Left lobe of liver (tissue), 2 donors: ENCODE measurements at places on chromosomes 16 and 17. TPM values are rescaled to one million over a fixed set of nuclear protein-coding genes. Genes with fewer than 3 reads are reported as not detected.

- DNase-seq, result no peak
Measured at GRCh38 chr16:23863511-23864422, 28.0 kb downstream of the PRKCB start.

DNA sequence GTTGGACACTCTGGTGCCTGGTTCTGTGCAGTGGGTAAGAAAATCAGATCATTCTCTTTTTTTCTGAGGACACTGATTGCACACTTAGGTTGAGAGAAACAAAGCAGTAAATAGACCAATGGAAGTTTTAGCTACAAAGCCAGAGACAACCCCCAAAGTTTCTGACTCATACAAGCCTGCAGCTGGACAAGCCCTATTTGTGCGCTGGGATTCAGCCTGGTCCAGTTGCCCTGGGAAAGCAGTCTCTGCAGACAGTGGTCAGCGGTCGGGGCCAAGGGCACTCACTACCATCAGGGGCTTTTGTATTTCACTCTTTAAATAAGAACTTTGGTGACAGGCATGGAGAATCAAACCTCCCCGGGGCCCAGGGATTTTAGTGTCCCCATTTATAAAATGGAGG lies 6.0 kb upstream of the RHBDL3 start:
- DNase-seq, result no peak

Gene XAF1
- 27.2 TPM for total RNA-seq

DNA sequence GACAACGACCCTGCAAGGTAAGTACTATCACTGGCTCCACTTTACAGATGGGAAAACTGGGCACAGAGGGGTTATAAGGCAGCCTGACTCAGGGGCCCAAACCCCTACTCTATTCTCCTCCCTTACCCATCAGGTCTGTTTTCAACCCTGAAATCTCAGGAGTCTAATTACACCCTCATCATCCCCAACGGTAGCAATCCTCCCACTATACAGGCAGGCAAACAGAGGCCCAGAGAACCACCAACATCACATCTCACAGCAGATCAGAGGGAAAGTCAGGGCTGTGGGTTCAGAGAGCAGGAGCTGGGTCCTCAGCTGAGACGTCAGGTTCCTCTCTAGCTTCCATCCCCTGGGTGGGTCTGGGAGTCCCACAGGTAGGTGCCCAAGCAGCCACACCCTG lies 16.5 kb downstream of the JUP start:
- no peak for DNase-seq

DNA sequence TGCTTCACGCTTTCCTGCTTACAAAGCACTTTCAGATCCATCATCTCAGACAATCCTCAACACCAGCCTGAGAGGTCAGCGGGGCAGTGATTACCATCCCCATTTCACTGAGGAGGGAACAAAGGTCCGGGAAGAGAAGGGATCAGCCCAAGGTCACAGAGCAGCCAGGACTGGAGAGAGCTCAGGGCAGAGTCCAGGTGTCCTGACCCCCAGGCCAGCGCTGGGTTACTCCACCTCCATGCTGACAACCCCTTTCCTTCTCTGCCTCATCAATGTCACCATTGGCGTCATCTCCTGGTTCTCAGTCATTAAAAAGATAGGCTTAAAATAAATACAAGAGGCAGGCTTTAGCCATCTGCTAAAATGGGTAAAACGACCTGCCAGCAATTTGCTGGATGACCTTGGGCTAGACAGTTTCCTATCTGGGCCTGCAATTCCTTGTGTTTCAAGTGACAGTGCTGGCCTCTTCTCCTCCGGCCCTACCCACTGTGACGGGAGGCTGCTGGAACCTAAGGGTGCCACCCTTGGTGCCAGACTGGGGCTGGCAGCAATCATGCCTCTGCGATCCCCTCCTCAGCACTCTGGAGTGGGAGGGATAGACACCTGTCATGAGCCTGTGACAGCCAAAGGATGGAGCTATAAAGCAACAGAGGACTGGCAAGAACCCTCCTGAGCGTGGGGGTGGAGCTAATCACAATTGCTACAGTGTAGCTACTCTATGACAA lies 79.5 kb upstream of the CCL1 start:
- no peak for DNase-seq

DNA sequence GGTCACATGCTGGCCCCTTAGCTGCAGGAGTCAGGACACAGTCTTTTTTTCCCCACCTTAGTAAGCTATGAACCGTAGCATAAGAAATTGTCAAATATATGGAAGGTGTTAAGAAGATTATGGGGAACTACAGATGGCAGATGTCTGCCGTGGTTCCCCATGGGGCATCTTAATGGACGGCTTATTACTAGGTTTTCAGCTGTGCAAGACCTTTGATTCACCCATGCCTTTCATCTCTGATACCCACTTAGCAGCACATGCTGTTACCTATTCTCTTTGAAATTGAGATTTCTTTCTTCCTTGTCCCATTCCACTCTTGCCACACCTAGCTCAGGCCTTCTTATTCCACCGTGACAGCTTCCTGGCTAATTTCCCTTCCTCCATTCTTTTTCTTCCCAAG lies 70.7 kb downstream of the RPTOR start:
- no peak for DNase-seq

DNA sequence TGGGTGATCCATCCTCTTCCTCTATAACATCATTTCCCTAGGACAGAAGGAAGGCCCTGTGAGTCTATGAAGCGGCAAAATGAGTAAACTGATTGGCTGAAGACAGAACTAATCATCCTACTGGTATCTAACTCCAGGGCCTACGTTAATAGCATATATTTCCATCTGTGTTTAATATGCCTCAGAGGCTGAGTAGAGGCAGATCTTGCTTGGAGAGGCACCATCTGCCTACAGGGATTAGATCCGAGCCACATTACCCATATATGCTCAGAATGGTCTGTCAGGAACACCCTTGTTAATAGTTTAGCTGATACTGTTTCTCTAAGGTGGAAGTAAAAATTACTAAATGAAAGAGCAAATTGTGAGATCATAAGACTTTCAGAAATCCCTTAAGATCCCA lies 13.2 kb upstream of the FOXJ1 start:
- DNase-seq, result no peak

Gene ZNF18
- 5.3 TPM for total RNA-seq

Gene MYLK3
- total RNA-seq, result 0.08 TPM

DNA sequence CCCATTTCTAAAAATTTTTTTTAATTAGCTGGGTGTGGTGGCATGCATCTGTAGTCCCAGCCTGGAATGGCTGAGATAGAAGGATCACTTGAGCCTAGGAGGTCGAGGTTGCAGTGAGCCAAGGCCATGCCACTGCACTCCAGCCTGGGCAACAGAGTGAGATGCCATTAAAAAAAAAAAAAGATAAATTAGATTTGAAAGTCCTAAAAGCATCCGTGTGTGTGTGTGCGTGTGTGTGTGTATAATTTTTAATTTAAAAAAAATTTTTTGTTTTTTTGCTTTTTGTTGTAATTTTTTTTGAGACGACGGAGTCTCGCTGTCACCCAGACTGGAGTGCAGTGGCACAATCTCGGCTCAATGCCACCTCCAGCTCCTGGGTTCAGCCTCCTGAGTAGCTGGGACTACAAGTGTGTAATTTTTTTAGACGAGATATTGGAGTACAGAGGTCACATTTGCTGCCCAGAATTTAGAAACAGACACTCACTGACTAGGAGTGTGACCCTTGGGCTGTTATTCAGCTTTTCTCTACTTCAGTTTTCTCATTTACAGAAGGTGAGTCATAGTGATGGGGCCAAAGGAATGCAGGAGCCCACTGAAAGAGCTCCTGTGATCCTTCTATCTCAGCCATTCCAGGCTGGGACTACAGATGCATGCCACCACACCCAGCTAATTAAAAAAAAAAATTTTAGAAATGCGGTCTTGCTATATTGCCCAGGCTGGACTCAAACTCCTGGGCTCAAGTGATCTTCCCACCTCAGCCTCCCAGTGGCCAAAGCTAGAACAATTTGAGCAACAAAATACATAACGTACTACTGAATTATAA lies 25.5 kb upstream of the TBX4 start:
- DNase-seq, result no peak

Gene FAAP100
- total RNA-seq, result 18.9 TPM

DNA sequence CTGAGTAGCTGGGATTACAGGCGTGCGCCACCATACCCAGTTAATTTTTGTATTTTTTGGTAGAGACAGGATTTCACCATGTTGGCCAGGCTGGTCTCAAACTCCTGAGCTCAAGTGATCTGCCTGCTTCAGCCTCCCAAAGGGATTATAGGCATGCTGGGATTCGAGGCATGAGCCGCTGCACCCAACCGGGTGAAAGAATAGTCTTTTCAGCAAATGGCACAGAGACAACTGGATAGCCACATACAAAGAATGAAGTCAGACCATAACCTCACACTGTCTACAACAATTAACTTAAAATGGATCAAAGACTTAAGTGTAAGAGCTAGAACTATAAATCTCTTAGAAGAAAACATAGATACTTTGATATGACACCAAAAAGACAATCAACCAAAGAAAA lies 67.6 kb downstream of the TBC1D16 start:
- peak; percentile 16 for DNase-seq

- no peak for DNase-seq
Measured at GRCh38 chr17:59435238-59435637, 103.8 kb downstream of the YPEL2 start.

- DNase-seq, result peak; percentile 39
Measured at GRCh38 chr17:52660692-52661091, 502.2 kb upstream of the CA10 start.

- DNase-seq, result peak; percentile 79
Measured at GRCh38 chr16:29816694-29817441, 916 bp downstream of the PAGR1 start.
